ENCODE measurements at places on chromosomes 3 and 15.
A peak's percentile ranks its signal among the peaks of the same experiment; 100 is the strongest.

DNA sequence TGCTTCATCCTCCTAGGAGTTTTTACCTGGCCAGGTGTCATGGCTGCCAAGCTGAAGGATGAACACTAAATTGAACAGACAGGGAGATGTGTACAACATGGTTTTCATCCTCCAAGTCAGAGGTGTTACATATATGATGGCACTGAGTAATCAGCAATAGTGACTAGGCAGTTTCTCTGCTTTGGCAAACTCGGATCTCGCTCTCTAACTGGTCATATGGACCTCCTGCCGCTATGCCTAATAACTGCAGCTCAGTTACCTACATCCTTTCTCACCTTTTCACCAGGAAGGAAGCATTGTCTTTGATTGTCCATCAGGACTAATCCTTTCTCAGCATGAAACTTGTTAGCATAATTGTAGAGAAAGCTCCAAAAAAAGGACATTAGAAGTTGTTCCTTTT lies 175.9 kb upstream of the PLSCR5 start:
- DNase-seq, result no peak

- no peak for DNase-seq
Observed at GRCh38 chr3:134362670-134363380, 11.4 kb downstream of the AMOTL2 start.

DNA sequence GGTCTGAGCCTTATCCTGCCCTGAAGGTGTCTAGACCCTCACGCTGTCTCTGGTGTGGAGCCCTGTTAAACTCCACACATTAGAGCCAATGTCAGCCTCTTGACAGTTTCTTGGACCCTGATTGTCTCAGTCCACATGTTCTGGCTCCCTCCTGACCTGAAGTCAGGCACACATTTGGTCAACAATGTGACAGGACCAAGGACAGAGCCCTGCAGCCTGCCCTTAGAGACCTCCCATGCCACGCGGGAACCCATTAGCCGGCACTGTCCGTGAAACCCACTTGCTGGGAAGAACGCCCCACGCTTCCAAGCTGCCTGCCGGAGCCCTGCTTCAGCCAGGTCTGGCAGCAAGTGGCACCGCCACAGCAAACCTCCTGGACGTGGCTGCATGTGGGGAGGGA lies 162.7 kb upstream of the LINGO1 start:
- no peak for DNase-seq

GRCh38 chr3:36525115-36525801 lies 145.0 kb downstream of the STAC start:
- no peak for DNase-seq

- peak; percentile 55 for DNase-seq
Observed at GRCh38 chr3:111045564-111045963, 26.1 kb upstream of the NECTIN3 start.

DNA sequence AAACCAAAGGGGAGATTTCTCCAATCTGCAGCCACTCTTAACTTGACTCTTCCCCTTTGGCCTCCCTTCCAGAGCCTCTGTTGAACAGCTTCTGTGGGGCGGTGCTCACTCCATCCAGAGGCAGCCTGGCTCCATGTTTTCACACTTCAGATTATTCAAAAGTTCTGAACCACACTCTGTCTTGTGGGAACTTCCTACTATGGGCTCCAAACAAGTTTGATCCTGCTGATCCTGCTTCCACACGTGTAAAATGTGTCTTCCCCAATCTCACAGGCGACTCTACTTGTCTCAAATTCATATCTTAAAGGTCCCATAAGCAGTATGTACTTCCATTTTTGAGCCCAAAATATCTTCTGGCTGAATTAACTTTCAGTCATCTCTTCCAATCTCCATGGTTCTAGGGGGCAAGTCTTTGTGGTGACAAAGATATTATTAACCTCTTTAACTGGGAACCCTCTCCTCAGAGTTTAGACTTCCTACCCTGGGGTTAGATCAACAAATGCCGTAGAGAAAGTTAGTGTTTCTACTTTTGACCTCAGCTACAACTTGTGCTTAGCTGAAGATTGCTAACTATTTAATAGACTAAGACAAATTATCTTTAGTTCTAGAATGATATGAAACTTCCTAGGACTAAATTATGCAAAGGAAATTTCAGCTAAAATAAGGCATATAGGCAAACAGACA lies 176.3 kb upstream of the BCL6 start:
- no peak for DNase-seq

GRCh38 chr3:38127611-38128302 lies 9.2 kb downstream of the ACAA1 start:
- no peak for DNase-seq

- DNase-seq, result no peak
Observed at GRCh38 chr15:101382544-101382943, 87.5 kb upstream of the SNRPA1 start.

- peak; percentile 49 for DNase-seq
Observed at GRCh38 chr15:58165661-58166060, 27.5 kb downstream of the AQP9 start.

- peak; percentile 12 for DNase-seq
Observed at GRCh38 chr3:166446986-166447385, 609.8 kb upstream of the BCHE start.

DNA sequence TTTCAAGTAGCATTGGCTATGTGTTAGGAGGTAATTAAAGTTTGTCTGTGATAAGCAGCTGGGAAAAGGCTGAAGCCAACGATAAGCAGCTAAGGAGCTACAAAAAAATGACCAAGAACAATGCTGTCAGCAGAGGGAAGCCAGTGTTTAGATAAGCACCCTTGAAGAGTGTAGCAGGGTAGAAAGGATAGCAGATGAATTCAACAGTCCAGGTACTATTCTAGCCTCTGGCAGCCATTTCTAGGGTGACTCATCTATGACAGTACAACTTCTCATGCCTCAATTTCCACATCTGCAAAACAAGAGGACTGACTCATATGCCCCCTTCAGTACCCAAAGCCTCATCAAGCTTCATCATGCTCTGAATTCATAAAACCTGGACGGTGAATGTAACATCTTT lies 617.6 kb upstream of the UBE2E2 start:
- DNase-seq, result no peak

DNA sequence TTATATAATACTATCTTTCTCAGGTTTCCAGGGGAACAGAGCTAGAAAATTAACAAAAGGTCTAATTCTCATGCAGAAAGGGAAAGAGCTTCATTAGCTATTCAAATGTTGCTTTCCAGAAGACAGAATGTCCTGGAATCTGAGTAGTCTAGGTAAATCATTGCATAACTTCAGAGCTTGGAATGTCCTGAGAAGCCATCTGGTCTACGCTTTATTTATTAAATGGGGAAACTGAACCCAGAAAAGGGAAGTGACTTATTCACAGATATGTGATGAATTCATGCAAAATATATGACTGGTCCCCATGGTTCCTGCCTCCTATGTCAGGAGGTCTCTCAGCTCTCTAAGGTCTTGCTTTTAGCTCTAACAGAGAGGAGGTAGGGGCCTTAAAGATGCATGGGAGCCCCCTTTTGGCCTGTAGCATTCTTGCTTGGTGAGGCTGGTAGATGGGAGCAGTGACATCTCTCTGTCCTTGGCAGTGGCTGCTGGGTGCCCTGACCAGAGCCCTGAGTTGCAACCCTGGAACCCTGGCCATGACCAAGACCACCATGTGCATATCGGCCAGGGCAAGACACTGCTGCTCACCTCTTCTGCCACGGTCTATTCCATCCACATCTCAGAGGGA lies 99.2 kb downstream of the CEMIP start:
- DNase-seq, result peak; percentile 71

GRCh38 chr3:64349551-64349950 lies 124.3 kb upstream of the PRICKLE2 start:
- DNase-seq, result no peak

DNA sequence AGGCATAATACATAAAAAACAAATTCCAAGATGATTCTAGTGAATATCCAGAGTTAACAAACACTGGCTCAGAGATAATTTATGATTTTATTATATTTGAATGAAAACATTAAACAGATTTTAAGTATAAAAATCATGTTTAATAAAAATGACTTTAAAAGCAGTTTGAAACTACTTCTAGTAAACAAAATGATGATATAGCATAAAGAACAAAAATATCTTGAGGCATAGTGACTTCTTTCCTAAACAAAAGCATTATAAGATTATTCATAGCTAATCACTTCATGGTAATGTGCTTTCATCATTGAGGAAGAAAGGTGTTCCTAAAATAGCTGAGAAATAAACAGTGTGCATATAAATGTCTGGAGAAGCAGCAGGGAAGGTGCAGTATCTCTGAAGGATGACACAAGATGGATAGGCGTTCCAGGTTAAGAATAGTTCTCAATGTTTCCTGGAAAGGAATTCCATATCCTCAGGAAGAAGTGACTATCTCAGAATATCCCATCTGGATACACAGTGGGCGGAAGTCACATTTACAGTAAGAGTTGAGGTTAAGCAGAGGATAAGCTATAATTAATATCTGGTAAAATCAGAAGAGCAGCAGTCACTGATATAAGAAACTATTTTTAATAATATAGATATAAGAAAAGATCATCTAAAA lies 456.6 kb downstream of the MECOM start:
- DNase-seq, result no peak

GRCh38 chr15:68371160-68371559 lies 60.8 kb downstream of the ITGA11 start:
- DNase-seq, result no peak

DNA sequence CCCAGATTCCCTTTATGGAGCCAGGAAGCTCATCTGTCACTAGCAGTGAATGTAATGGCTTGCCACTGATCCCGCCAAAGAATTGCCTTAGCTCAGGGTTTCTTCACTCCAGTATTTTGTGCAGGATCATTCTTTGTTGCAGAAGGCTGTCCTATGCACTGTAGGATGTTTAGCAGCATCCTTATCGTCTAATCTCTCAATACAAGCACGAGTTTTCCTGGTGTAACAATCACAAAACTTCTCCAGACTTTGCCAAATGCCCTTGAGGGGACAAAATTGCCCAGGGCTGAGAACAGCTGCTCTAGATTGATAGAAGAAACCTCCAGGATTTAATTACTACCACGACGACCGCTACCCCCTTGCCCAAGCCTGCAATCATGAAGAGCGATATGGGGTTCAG lies 6.8 kb upstream of the SHQ1 start:
- no peak for DNase-seq
